ENCODE measurements at places on chromosomes 12 and 14.

- no peak for DNase-seq
These were observed 1.5 kb downstream of the LGR5 start for GRCh38 chr12:71440763-71441748.

- no peak for DNase-seq
These were observed 112.0 kb downstream of the SLC15A5 start for GRCh38 chr12:16165506-16165905.

- DNase-seq = no peak
These were observed 95.4 kb upstream of the SLC38A4 start for GRCh38 chr12:46921048-46921763.

DNA sequence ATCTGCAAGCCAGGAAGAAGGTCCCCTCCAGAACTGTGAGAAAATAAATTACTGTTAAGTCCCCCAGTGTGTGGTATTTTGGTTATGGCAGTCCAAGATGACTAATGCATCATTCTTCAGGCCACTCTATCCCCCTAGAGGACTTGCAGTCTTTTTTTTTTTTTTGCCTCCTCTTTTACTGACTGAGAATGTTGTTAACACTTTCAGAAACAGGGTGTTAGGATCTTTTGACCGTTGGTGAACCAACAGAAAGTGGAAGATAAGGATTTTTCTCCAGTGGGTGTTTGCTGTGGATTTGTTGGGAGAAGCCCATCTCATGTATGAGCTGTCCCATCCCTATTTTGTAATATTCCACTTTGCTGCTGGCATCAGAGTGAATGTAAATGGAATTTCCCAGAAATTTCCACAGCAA, 37.8 kb downstream of the MARK3 start:
- DNase-seq = no peak

DNA sequence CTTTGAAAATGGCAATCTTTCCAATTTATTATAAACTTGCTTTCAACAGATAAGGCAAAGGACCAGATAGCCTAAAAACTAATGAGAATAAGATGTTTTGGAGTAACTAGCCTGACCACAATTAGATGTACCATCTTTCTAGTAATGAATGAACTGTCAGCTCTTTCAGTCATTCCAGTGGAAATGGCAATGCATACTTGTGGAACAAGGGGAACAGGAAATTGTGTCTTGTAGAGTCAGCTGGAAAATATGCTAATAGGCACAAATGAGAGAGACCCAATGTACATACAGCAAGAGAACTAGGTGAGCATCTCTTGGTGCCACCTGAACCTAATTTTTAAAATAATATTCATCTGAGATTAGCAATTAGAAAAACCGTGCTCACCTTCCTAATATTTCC, 76.1 kb upstream of the GPHB5 start:
- no peak for DNase-seq

DNA sequence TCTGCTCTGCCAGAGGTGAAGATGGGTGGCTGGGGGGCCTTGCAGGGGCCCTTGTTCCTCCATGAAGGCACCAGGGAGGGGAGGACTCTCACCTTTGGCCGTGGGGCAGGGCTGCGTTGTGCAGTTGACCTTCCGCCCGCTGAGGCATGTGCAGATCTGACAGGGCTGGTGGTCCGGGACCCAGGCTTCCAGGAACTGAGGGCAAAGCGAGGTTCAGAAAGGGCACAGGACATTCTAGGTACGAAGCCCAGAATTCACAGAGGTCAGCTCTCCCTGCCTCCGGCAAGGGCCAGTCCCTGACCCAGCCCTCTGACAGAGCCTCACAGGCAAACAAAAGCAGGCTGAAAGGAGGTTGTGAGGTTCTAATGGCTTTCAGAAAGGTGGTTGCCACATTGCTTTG, 40.4 kb upstream of the ANO2 start:
- no peak for DNase-seq

DNA sequence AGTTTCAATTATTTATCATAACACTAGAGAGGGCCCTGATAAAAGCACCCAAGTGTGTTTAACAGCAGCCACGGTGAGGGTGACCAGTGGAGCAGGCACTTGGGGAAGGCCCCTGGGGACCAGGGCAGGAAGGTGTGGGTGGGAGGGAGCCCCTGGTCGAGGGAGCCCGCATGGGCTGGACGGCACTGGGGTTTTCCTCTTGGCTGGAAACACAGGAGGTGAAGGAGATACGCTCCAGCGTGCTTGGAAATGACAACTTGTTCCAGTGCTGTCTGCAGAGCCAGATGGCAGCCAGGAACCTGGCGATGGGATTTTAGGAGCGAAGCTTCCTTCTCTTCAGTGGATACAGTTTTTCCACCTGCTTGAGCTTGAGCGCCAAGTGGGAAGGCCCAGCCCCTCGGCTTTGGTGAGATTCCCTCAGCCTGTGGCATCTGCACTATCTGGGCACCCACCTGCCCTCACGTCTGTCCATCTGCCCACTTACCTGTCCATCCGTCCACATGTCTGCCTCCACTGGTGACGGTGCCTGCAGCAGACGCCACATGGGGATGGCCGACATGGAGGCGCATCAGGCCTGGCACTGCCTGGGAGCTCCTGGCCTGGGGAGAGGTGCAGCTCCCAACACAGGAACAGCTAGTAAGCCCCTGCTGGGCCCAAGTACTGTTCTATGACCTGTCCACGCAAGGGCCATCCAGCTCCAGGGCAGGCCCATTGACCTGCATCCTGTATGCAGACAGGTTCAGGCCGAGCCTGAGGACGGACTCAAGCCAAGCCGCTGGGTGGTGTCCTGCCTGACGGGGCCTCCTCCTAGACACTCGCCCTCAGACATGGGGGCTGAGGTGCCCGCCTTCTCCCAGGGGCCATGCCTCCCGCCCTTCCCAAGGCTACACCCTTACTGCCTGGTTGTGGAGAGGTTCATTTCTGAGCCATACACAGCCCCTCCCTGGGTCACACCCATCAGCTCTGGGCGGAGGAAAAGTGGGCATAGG, 192.2 kb upstream of the C14orf180 start:
- peak; percentile 36 for DNase-seq

GRCh38 chr12:96811083-96811482, 96.0 kb upstream of the NEDD1 start:
- DNase-seq = no peak

DNA sequence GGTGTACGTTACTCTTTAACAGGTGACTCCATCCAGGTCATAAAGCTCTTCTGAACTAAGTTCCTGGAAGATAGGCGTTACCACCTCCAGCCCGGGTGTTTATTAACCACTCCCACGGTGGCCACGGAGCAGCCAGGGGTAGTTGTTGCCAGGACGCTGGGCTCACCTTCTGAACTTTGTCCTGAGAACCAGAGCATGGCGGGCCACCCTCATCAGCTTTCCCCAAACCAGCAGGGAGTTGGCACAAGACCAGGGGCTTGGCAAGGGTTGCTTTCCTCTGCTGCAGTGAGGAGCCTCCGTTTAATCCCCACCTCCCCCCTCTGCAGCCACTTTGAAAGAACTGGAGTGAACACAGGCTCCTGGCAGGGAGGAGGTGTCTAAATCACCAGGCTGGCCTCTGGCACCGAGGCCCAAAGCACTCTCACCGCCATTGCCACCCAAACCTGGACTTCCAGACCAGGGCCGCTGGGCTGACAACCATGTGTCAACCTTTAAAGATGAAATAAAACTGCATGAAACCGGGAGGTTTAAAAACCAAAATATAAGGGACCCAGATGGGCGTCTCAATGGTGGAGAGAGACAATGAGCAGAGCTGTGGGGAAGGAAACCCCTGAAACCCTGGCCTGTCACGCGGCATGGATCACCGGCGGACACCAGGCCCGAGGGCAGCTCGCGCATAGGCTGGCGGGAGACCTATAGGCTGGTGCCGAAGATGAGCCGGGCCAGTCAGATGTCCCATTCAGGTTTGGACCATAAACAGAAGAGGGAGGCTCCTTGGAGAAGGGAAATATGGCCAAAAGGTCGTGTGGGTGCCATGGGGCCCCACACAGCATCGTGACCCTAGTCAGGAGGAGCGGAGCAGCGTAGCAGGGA, 30.9 kb upstream of the TDRD9 start:
- DNase-seq = no peak

DNA sequence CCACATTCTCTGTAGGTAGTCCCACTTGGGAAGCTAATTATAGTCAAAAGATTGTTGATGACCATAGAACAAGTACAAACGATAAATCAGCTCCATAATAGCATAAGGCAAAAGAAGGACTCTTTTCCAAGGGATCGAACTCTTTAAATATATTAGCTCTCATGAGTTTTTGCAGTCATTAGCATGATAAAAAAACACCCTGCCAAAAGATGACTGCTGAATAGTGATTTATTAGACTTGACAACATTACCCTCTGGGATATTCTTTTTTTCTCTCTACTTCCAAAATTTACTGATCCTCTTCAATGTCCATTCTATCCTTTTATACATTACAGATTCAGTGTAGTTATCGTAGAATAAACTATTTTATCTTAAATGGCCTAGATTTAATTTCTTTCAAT, 14.2 kb downstream of the EPYC start:
- DNase-seq = no peak

DNA sequence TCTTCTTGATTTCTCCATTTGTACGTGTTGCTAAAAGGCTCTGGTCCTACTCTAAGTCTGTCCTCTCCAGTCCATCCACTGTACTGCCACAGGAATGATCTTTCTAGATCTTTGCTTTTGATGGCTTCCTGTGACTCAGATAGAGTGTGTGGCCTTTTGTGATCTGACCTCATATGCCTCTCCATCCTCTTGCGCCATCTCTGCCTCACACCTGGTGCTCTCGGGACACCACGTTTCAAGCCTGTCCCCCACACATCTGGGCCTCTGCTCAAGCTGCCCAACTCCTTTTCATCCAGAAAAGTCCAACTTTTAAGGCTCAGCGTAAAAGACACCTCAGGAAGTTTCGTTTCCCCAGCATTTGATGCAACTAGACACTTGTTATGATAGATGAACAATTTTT, 39.0 kb downstream of the DCAF4 start:
- no peak for DNase-seq

DNA sequence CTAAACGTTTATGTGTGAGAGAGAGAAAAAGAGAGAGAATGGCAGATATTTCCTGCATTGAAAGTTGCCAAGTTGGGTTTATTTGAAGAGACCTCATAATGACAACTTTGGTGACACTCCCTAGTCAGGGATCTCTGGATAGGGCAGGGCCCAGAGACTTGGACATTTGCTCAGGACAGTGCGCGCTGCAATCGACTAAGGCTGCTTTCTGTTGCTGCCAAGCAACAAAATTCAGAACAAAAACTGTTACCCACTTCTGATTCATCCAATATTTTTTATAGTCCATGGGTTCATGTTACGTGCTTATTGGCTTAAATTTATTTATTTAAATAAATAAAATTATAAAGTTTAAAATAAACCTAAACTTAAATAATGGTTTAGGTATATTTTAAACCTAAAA, 34.2 kb downstream of the PTGER2 start:
- DNase-seq = no peak
